GM13977 (cell line): ENCODE measurements at places on chromosomes 4 and X.

GRCh38 chr4:142846729-142847596 is 862 bp upstream of the INPP4B start:
- peak; percentile 22 for DNase-seq

GRCh38 chrX:118579417-118579816 is 83.8 kb downstream of the DOCK11 start:
- DNase-seq, result no peak

DNA sequence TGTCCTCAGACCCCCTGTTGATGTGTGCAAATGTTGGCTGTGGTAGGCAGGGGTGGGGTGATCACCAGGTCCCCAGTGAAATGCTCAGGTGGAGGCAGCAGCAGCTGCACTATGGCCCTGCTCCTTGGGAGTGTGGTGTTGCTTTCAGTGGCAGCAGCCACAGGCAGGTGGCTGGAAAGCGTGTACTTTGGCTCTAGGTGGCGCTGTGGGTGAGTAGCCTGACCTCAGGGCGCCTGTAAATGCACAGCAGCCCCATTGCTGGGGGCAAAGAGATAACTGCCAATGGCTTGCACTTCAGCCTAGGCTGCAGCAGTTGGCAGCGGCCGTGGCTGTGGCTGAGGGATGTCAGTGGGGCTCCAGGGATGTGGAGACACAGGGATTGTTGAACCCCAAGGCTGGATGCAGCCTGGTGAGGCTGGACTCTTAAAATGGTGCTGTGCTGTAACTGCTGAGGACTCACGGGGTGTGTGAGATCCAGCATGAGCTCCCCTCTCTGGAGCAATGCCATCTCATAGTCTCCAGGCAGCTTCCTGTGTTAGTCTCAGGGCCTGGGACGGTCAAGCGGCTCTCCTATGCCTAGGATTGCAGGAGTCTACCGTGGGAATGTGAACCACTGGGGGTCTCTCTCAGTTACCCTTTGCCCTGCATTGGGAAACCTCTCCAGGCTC is 421.7 kb upstream of the HTR2C start:
- no peak for DNase-seq

- DNase-seq, result no peak
These were observed 29.6 kb downstream of the AREG start for GRCh38 chr4:74474345-74475090.

- no peak for DNase-seq
These were observed 978 bp upstream of the HS3ST1 start for GRCh38 chr4:11429699-11430045.
